ENCODE measurements at places on chromosomes 11 and 22.
A peak's percentile ranks its signal among the peaks of the same experiment; 100 is the strongest.

GRCh38 chr11:102147632-102148031 is 37.4 kb downstream of the YAP1 start:
- no peak overlapping the region for H3K4me3 ChIP-seq
- H3K36me3 ChIP-seq = no peaks in the 10 kb centered on the region
- H3K27ac ChIP-seq = peak overlapping the region; percentile 76
- H3K27me3 ChIP-seq = no peaks in the 10 kb centered on the region

- H3K4me1 ChIP-seq = peaks cover 5% of the 10 kb centered on the region
- peak overlapping the region; percentile 95 for H3K27ac ChIP-seq
- H3K4me3 ChIP-seq = no peak overlapping the region
- DNase-seq = no peak
- H3K36me3 ChIP-seq = no peaks in the 10 kb centered on the region
Measured at GRCh38 chr22:36362075-36362474, 25.7 kb downstream of the MYH9 start.

DNA sequence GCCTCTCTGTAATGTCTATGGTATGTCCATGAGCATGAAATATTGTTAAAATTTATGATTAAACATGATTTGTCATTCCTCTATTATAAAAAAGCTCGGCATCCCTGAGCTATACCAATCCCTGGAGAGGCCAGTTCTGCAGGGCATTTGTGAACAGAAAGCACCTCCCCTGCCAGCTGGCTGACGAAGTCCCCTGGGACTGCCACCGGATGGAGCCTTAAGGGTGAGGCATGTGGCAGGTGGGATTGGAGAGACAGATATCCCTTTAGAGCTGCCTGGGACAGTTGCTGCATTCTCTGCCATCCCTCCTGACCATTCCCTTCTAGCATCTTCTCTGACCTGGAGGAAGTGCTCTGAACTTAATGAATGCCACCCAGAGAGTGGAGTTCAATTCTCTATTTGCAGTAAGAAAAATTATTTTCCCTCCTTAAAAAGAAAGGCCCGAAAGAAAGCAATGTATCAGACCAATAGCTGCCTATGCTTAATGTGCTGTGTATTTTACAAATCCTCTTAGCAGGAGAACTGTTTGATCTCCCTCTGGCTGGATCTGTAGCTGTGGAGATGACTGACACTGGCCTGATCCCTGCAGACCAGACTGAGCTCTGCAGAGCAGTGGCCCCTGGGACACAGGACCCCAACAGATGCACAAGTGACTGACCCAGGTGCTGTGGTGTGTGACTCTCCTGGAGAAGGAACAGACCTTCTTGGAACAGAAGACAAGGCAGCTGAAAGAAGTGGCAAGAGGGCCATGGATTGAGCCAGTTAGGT is 219.0 kb upstream of the NAV2 start:
- H3K36me3 ChIP-seq = no peaks in the 10 kb centered on the region
- no peaks in the 10 kb centered on the region for H3K27me3 ChIP-seq
- H3K4me1 ChIP-seq = no peaks in the 10 kb centered on the region

DNA sequence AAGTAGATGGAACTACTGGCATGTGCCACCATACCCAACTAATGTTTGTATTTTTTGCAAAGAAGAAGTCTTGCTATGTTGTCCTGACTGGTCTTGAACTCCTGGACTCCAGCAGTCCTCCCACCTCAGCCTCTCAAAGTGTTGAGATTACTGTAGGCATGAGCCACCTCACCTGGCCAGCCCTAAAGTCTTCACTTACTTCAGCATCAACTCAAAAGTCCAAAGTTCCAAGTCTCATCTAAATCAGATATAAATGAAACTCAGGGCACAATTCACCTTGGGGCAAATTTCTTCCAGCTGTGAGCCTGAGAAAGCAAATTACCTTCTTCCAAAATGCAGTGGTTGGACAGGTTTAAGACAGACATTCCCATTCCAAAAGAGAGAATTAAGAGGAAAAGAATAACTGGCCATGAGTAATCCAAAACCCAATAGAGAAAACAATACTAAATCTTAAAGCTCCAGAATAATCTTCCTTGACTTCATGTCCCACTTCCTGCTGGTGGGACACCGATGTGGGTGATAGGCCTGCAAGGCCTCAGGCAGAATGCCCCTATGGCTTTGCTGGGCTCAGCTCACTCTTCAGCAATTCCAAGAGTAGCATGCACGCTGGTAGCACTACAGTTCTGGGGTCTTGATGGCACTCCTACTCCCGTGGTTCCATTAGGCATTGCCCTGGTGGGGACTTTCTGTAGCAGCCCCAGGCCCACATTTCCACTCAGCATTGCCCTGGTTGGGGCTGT is 50.3 kb downstream of the TUG1 start:
- DNase-seq = no peak
- no peaks in the 10 kb centered on the region for H3K4me1 ChIP-seq
- no peak overlapping the region for H3K27ac ChIP-seq

GRCh38 chr11:66408488-66409214 is 12.2 kb upstream of the NPAS4 start:
- peaks cover 5% of the 10 kb centered on the region for H3K4me1 ChIP-seq
- H3K27ac ChIP-seq = peak overlapping the region; percentile 70
- H3K27me3 ChIP-seq = peaks cover 12% of the 10 kb centered on the region
- no peaks in the 10 kb centered on the region for H3K36me3 ChIP-seq

DNA sequence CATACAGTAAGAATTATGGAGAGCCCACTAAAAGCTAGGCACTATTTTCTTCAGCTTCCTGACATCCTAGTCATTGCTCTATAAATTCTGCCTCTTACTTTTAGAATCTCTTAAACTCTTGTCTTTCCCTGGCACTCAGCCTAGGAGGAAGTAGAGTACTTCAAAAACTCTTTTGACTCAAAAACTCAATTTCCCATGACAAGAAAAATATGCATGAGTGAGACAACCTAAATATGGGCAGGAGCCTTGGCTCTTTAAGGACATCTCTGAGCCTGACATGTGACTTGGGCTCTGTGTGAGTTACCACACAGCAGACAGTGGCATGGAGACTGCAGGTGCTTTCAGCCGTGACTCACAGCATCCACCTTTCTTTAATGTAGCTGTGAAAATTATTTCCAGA is 97.5 kb upstream of the CCDC179 start:
- peak overlapping the region; percentile 55 for H3K27ac ChIP-seq
- no peaks in the 10 kb centered on the region for H3K4me1 ChIP-seq
- H3K27me3 ChIP-seq = no peaks in the 10 kb centered on the region
- H3K36me3 ChIP-seq = no peaks in the 10 kb centered on the region
- no peak overlapping the region for H3K4me3 ChIP-seq
- no peak for DNase-seq

GRCh38 chr11:47943721-47944586 is 36.4 kb upstream of the PTPRJ start:
- H3K36me3 ChIP-seq = no peaks in the 10 kb centered on the region
- no peaks in the 10 kb centered on the region for H3K27me3 ChIP-seq
- DNase-seq = no peak

DNA sequence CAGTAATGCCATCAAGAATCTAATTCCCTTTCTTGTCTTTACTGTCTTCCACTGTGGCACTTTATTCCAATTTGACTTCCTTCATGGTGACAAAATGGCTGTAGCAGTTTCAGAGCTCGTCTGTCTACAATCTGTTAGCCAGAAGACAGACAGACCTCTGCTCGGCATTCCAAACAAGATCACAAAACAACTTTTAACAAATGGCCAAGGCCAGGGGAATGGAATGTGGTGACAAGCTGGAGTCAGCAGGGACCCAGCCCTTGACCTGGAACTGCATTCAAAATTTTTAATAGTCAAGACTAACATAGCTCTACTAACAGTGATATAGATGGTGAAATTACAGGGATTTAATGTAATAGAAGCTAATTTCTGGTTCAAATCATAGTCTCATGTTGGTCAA is 637.2 kb downstream of the ETS1 start:
- no peaks in the 10 kb centered on the region for H3K27me3 ChIP-seq
- H3K4me1 ChIP-seq = no peaks in the 10 kb centered on the region
- no peak for DNase-seq
- no peak overlapping the region for H3K27ac ChIP-seq
- H3K36me3 ChIP-seq = no peaks in the 10 kb centered on the region

- H3K27ac ChIP-seq = no peak overlapping the region
- H3K27me3 ChIP-seq = no peaks in the 10 kb centered on the region
- no peak for DNase-seq
- no peaks in the 10 kb centered on the region for H3K4me1 ChIP-seq
Measured at GRCh38 chr22:46997311-46997970, 235.0 kb downstream of the TBC1D22A start.

DNA sequence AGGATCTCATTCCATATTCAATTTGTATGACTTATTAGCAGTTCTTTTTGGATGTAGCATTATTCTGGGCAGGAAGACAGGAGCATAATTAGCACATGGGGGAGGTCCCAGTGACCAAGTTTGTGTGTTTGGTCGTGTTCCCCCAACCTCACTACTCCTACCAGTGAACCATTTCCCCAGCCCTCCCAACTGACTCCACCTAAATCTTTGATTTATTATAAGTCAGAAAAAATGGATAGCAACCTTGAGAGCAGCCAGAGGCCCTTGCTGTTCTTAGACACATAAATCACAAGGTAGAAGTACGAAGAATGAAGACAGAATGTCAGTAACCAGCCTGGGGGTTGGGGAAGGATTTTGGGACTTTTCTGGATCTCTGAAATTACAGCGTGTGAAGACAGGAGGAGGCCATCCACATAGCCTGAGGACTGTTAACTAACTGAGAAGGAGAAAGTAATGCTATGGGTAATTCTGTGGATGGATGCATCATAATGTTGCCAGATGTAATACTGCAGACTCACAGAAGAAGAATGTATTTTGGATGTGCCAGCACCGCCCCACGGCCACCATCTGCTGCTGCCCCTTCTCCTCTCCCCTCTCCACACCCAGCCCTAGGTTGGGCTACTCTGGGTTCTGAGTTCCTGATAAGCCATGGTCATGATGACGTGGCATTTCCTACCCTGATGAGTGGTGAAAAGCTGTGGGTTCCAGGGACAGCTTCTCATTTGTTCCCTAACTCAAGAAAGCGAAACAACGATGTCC is 124.3 kb upstream of the TTC12 start:
- no peak overlapping the region for H3K27ac ChIP-seq
- H3K27me3 ChIP-seq = no peaks in the 10 kb centered on the region
- no peak for DNase-seq
- peaks cover 5% of the 10 kb centered on the region for H3K4me1 ChIP-seq
- no peaks in the 10 kb centered on the region for H3K36me3 ChIP-seq
- no peak overlapping the region for H3K4me3 ChIP-seq

DNA sequence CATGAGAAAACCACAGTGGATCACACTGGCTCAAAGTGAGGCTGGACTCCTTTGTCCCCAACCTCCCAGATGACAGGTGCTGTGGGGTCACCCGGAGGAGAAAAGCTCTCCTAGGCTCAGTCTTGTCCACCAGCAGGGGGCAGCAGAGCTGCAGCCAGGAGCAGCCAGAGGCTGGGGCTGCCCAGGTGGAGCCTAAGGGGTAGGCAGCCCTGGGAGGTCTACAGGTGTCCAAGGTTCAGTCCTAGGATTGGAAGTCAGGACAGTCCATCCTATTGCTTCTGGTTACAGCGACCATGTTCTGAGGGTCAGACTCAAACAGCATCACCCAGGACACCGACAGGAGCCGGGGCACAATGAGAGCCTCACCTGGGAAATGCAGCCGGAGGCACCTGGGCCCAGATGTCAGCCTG is 77.6 kb upstream of the IGLL5 start:
- no peak overlapping the region for H3K27ac ChIP-seq
- no peak overlapping the region for H3K4me3 ChIP-seq
- H3K36me3 ChIP-seq = no peaks in the 10 kb centered on the region
- peak; percentile 60 for DNase-seq
- H3K27me3 ChIP-seq = no peaks in the 10 kb centered on the region
- no peaks in the 10 kb centered on the region for H3K4me1 ChIP-seq

DNA sequence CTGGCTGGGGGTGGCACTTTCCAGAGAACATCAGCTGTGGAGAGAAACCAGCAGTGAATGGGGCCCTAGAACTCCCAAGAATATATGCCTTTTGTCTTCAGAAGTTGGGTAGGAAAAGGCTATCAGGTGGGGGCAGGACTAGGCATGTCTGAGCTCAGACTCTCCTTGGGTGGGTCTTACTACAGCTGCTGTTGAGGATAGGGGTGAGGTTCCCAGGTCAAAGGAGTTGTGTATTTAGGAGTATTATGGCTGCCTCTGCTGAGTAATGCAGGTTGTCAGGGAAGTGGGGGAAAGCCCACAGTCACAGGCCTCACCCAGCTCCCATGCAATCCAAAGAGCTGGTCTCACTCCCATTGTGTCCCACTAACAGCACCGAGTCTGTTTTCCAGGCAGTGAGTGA is 26.1 kb downstream of the SLC22A9 start:
- H3K4me3 ChIP-seq = no peak overlapping the region
- no peak overlapping the region for H3K27ac ChIP-seq
- H3K27me3 ChIP-seq = no peaks in the 10 kb centered on the region
- H3K36me3 ChIP-seq = no peaks in the 10 kb centered on the region
- no peaks in the 10 kb centered on the region for H3K4me1 ChIP-seq

DNA sequence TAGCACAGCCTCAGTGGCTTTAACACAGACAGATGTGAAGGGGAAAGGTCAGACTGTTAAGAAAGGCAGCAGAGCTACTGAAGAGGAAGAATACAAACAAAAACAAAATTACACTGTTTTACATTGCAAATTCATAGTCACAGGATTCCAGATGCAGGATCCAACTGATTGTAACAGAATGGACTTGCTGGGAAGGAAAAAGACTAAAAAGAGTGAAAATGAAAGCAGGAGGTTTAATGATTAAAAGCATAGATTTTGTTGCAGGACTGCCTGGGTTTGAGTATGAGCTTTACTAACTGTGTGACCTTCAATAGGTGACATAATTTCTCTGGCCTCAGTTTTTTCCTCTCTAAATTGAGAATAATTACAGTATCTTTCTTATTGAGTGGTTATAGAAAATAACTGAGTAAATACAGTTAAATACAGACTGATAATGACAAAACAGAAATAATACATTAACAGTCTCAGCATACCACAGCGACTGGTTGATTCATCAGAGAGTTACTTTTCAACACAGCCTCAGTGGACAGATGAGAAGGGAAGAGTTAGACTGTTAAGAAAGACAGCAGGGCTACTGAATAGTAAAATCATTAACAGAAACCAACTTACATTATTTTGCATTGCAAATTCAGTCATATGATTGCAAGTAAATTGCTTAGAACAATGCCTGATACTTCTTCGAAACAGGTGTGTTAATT is 704.2 kb upstream of the TENM4 start:
- no peak overlapping the region for H3K4me3 ChIP-seq
- H3K27me3 ChIP-seq = no peaks in the 10 kb centered on the region
- H3K27ac ChIP-seq = no peak overlapping the region

- no peak for DNase-seq
- H3K4me3 ChIP-seq = no peak overlapping the region
- H3K27ac ChIP-seq = no peak overlapping the region
- H3K4me1 ChIP-seq = peaks cover 23% of the 10 kb centered on the region
Measured at GRCh38 chr11:115611343-115611742, 107.1 kb upstream of the CADM1 start.

Measured in tibial artery (tissue), 4 donors.